NCI-H510A (cell line): ENCODE measurements at places on chromosomes 5 and 9.
A peak's percentile ranks its signal among the peaks of the same experiment; 100 is the strongest.

GRCh38 chr5:62460578-62460983 is 48.0 kb downstream of the IPO11 start:
- DNase-seq = no peak

DNA sequence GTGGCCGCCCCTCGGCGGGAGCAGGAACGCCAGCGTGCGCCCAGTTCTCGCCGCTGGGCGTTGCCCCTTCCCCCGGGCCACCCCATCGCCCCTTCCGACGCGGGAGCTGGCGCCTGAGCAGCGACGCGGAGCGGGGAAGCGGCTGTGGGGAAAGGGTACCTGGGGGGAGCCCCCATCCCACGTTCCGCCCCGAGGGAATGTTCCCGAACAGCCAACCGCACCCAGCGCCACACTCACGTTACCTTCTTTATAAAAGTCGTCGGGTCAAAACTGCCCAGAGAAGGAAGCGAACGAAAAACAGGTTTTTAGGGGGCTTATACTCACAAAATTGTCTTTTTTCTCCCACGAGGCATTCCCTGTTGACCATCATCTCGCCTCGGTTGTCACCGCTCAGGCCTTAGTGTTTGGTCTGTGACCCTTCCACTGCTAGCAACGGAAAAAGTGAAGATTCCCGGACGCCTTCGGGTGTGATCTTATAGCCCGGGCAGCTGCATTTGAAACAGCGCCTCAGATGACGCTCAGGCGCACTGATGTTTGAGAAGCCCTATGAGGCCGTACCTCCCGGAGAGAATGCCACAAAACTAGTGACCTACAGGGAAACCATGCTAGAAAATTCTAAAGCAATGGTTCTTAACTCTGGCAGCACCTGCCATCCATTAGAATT is 475 bp upstream of the GOLM1 start:
- peak; percentile 47 for DNase-seq

DNA sequence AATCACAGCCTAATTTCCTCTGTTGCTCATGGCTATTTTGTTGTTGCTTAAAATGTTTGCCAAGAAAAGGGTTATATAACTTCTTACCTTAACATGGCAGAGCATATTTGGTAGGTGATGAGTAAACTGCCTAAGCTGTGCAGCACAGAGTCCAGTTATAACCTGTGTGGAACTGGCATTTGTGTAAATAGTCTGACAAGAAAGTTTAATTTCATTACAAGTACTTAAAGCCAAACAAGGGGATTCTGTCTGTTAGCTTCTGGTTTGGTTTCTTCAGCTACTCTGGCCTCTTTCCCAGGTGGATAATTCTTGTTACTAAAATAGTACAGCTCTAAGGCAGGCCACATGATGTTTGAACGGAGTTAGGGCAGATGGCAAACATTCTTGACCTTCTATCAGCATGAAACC is 72.2 kb downstream of the PTCD2 start:
- no peak for DNase-seq

DNA sequence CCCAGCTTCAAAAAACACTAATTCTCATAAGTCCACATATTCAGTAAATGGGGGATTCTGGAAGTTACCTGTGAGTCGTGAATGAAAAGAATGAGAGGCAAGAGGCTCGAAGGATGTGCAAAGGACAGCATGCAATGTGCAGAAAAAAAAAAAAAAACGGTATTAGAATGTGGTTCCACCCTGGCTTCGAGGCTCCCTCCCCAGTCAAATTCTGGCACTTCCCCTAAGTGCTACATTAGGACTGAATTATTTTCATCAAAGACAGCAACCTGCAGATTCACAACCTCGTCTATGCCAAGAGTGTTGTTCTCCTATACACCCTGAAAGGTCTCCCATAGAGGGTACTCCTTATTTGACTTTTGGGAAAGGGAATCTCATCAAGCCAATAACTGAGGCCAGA is 16.5 kb downstream of the CAPSL start:
- no peak for DNase-seq

DNA sequence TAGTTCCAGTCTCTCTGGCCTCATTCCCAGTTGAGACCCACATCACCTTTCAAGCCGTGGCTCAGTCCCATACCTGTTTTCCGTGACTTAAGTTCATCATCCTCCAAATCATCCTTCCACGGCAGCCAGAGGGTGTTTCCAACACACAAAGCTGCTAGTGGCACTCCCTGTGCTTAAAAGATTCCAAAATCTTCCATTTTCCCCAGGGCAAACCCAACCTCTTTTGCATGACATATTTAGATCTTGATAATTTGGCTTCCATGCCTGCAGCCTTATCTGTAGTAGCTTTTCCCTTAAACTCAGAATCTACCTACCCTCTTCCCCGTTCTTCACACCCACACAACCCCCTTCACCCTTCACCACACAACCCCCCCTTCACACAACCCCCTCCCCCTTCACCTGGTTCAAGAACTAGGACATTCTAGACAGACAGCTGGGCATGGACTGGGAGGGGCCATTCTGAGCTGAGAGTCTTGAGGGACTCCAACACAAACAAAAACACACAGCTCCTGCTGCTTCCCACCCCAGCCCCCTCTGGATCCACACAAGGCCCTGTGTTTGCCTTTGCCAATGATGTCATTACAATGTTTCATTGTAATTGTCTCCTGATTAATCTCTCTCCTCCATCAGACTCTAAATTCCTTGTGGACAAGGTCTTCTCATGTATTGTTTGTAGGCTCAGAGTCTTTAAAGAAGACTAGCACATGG is 268.2 kb downstream of the SH3GL2 start:
- no peak for DNase-seq

DNA sequence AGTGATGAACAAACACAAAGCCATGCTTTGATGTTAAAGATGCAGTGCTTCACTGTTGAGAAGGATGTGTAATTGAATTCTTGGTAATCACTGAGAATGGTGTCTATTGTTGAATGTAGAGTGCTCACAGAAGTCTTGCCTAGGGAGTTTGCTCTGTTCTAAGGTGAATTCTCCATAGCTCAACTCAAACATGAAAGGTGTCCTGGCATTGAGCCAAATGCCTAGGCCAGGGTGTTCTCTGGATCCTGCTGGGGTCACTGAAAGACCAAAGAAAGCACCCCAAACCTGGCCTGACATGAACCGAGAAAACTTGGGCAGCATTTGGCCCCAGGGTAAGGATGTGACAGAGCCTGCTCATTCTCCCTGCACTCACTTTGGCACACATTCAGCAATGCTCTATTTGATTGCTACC is 217.3 kb downstream of the ARL15 start:
- no peak for DNase-seq

DNA sequence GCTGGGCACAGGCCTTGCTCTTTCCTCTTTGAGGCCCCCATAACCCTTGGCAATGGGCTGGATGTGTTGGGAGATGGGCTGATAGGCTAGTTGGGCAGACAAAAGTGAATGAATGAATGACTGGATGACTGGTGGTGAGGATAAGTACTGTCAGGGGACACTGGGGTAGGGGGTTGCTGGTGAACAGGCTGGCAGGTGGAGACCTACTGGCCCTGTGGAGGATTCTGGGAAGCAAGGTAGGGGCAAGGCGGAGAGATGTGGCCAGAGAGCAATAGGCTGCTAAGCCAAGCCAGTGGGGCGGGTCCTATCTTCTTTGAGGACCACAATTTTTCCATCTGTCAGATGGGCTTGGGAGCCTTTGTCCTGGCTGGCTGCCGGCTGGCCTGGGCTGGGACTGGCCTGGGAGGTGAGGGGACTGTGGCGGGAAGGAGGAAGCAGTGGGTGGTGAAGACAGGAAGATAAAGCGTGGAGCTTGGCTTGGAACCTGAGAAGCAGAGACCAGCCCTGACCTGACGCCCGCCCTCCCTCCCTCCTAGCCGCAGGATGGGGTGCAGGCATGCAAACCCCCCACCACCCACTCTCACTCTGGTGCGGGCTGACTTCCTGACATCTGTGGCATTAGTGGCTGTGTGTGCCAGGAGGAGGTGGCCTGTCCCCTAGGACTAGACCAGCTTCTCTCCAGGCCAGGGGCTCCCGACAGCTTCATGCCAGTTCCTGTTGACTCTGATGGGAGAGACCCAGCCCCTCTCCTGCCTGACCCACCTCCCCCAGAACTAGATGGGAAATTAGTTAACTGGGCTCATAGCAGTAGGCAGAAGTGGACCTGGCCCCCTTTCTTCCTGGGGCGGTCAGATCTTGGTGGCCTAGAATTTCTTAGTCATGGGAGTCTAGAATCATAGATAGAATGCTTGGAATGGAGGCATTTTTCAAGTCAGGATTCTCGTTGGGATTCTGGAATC is 9.5 kb downstream of the CXXC5 start:
- no peak for DNase-seq

- DNase-seq = no peak
These were observed 66.2 kb downstream of the PDE6A start for GRCh38 chr5:149878371-149878770.

- no peak for DNase-seq
These were observed at the start of gene PRLR for GRCh38 chr5:35230038-35230611. Gene PRLR (minus strand): TSS chr5:35230487. CDS start chr5:35089620, 140,867 bp downstream.

GRCh38 chr9:4620881-4621555 is 41.1 kb upstream of the PLPP6 start:
- no peak for DNase-seq

DNA sequence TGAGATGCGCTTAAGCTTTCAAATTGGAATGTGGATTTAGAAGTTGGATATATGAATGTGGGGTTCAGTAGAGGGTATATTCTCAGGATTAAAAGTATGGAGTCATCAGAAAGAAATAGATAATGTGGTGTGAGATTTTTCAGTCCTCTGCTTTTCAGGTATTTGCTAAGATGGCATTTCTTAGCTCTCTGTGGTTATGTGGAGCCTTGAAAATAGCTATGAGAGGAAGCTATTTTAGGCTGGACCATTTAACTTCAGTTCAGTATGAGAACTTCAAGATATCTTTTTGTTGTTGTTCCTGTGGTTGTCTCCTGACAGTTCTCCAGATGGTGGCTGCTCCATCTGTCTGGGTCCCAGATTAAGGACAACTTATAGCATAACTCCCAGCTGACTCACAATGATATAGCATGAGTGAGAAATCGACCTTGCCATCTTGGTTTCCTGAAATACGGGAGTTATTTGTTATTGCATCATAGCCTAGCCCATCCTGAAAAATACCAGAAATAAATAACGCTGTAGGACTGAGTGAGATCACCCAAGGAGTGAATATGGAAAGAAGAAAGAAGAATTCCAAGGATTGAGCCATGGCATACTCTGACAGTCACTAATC is 461.5 kb downstream of the ANXA1 start:
- no peak for DNase-seq

DNA sequence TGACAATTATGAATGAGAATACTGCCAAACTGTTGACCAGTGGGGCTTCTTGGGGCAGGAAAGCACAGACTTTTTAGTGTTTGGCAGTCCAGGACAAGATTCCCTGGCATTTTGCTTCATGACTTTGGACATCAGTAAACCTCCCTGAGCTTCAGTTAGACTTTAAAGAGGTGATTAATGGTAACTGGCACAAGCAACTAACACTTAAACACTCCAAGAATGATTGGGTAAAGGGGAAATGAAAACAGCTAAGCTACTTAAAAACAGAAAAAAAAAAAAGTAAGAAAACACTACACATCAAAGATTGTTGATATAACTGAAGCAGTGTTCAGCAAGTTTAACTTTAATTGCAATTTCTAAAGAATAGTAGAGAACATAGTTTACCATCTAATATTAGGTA is 13.4 kb downstream of the PAIP1 start:
- DNase-seq = no peak

GRCh38 chr9:114592356-114592755 is 4.8 kb downstream of the ATP6V1G1 start:
- no peak for DNase-seq

DNA sequence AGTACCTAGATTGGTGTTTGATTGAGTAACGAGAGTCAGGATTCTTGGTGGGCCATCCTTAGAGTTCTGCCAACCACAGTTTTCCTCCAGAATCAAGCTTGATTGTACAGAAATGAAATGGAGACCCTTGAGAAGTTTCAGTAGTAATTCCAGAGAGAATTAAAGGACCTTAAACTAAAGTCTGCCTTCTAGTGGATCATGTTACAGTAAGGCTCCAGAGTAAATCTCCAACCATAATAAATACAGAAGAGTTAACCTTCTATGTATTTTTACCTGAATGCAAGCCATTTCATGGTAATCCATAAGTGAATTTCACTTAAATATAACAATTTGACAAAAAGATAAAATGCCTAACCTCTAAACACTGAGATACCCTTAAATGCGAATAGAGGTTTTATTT is 53.0 kb upstream of the CNTLN start:
- no peak for DNase-seq

- DNase-seq = no peak
These were observed 257.9 kb downstream of the MAN2A1 start for GRCh38 chr5:109947667-109948066.

- no peak for DNase-seq
These were observed 148.5 kb upstream of the MRPS30 start for GRCh38 chr5:44660251-44660650.

DNA sequence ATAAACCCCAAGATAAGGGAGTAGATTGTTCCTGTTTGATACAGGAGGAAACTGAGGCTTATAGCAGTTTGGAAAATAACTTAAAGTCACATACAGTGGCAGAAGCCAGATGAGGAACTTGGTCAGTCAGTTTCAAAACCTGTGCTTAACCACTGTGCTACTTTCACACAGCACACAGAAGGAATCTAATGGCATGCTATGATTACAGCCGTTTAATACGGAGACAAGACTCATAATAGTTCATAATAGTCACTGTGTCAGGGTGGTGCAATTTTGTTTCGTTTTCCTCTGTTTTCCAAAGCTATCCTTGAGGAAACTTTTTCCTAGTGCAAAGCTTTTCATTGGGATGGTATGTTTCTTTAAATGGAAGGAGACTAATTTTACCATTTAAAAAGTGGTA is 112.3 kb downstream of the GCNT1 start:
- DNase-seq = no peak

- DNase-seq = peak; percentile 75
These were observed 52.4 kb downstream of the AHRR start for GRCh38 chr5:373710-374602.

DNA sequence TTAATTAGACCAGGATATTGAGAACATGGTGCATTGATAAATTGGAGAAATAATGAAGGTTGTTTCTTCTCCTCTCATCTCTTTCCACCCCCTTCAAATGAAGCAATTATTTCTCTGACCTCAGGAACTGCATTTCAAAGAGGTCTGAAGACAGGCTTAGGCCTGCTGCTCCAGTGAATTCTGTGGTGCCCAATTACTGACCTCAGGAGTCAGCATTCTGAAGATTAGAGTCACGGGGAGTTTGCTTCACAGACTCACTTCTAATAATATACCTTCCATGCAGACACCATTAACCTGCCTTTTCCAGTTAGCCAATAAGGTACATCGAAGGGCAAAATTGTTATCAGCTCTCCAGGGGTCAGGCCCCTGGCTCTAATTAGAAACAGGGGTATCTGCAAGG is 270.9 kb downstream of the GAS1 start:
- DNase-seq = no peak

- DNase-seq = no peak
These were observed 10.4 kb upstream of the ORM1 start for GRCh38 chr9:114312513-114312875.

- DNase-seq = no peak
These were observed 34.5 kb upstream of the MED10 start for GRCh38 chr5:6412811-6413210.
